Suprapubic skin (tissue), 4 donors: ENCODE measurements at places on chromosomes 12 and 14.

- H3K4me3 ChIP-seq, result no peak overlapping the region
- H3K27me3 ChIP-seq, result no peaks in the 10 kb centered on the region
- DNase-seq, result no peak
- H3K36me3 ChIP-seq, result no peaks in the 10 kb centered on the region
- H3K27ac ChIP-seq, result no peak overlapping the region
- H3K4me1 ChIP-seq, result no peaks in the 10 kb centered on the region
Measured at GRCh38 chr12:119036878-119037825, 55.8 kb downstream of the SRRM4 start.

- H3K4me1 ChIP-seq, result peaks cover 6% of the 10 kb centered on the region
- no peaks in the 10 kb centered on the region for H3K27me3 ChIP-seq
- H3K36me3 ChIP-seq, result no peaks in the 10 kb centered on the region
- no peak for DNase-seq
- H3K27ac ChIP-seq, result no peak overlapping the region
Measured at GRCh38 chr14:51784466-51784865, 75.9 kb upstream of the GNG2 start.

DNA sequence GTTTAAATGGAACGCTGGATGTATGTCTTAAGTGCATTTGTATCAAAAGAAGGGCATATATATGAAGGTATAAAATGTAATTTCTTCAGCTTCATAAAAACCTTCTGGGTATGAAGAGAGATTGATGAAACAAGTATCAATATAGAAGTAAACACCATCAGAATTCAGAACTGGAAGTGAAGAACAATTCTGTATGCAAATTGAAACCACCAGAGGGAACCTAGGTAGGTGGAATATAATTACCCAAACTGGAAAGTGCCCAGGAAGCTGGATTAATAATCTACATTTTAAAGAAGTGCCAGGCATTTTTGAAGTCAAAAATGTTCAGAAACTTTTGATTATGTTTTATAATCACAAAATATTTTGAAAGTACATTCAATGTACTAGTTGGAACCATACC lies 336.2 kb upstream of the GARIN6 start:
- no peak overlapping the region for H3K4me3 ChIP-seq
- H3K4me1 ChIP-seq, result no peaks in the 10 kb centered on the region
- H3K27ac ChIP-seq, result no peak overlapping the region
- DNase-seq, result no peak

- H3K27me3 ChIP-seq, result no peaks in the 10 kb centered on the region
- no peaks in the 10 kb centered on the region for H3K4me1 ChIP-seq
- DNase-seq, result no peak
- H3K36me3 ChIP-seq, result peaks cover 93% of the 10 kb centered on the region
- no peak overlapping the region for H3K4me3 ChIP-seq
- no peak overlapping the region for H3K27ac ChIP-seq
Measured at GRCh38 chr12:108650083-108650482, 16.4 kb upstream of the SELPLG start.

DNA sequence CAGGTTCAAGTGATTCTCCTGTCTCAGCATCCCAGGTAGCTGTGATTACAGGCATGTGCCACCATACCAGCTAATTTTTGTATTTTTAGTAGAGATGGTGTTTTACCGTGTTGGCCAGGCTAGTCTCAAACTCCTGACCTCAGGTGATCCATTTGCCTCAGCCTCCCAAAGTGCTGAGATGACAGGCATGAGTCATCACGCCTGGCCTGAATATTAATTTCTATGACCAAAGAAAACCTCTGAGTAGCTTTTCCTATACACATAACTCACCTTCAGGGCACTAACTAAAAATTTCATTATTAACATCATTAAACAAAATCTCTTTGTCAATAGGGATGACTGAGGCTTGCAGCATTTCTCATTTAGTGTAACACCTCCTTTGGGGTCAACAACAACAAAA lies 259.6 kb upstream of the KRR1 start:
- no peak overlapping the region for H3K27ac ChIP-seq
- H3K36me3 ChIP-seq, result no peaks in the 10 kb centered on the region
- H3K4me3 ChIP-seq, result no peak overlapping the region
- H3K4me1 ChIP-seq, result no peaks in the 10 kb centered on the region
- DNase-seq, result no peak
